ENCODE measurements at places on chromosomes 16 and 17. TPM values are rescaled to one million over a fixed set of nuclear protein-coding genes. Genes with fewer than 3 reads are reported as not detected.

GRCh38 chr16:24643489-24643888, 86.0 kb upstream of the TNRC6A start:
- DNase-seq: no peak
- no peaks in the 10 kb centered on the region for H3K36me3 ChIP-seq
- no peak overlapping the region for H3K4me3 ChIP-seq
- H3K27me3 ChIP-seq: no peaks in the 10 kb centered on the region
- no peak overlapping the region for H3K27ac ChIP-seq

DNA sequence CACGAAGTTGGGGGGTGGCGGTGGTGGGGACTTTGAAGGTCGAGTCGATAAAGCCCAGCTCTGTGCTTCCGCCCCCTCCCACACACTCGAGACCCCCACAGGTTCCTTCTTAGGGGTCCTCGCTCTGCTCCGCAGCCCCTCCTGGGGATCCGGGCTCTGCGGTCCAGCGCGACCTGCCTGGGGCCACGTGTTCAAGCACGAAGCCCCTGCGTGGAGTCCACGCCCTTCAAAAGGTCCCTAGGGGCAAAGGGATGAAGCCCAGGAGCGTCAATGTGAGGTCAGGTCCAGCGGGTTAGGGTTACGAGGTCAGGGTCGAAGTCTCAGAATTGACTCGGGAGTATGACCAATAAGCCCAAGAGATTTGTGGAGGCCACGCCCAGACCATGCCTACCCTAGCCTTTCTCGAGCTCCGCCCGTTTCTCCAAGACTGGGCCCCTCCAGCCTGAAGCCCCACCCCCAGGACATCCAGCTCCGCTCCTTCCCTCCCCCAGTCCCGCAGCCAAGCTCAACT, 786 bp upstream of the CACNA1G start:
- peak overlapping the region; percentile 60 for H3K4me3 ChIP-seq
- peaks cover 22% of the 10 kb centered on the region for H3K4me1 ChIP-seq
- peak; percentile 32 for DNase-seq
- no peaks in the 10 kb centered on the region for H3K36me3 ChIP-seq

- H3K27me3 ChIP-seq: no peaks in the 10 kb centered on the region
- no peaks in the 10 kb centered on the region for H3K36me3 ChIP-seq
- no peak overlapping the region for H3K4me3 ChIP-seq
- no peaks in the 10 kb centered on the region for H3K4me1 ChIP-seq
- H3K27ac ChIP-seq: no peak overlapping the region
Measured at GRCh38 chr17:42853968-42854790, 3.2 kb downstream of the AOC3 start.

DNA sequence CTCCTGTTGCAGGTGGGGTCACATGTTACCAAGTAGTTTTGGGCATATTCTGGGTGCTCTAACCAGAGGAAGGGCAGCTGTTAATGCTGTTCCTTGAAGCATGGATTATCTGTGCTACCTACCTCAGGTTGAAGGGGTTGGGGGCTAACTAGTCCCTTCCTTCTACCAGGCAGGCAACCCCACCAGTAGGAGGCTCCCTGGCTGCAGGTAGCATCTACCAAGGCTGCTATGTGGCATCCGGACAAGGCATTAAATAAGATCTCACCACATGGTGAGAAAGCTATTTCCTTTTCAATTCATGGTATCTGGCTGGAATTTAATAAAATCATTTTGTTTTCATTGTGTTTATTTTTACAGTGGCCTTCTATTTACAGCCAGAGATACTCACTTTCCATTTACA, 62.5 kb downstream of the CACNG3 start:
- no peak overlapping the region for H3K4me3 ChIP-seq
- H3K27me3 ChIP-seq: no peaks in the 10 kb centered on the region
- no peak for DNase-seq
- H3K27ac ChIP-seq: no peak overlapping the region

DNA sequence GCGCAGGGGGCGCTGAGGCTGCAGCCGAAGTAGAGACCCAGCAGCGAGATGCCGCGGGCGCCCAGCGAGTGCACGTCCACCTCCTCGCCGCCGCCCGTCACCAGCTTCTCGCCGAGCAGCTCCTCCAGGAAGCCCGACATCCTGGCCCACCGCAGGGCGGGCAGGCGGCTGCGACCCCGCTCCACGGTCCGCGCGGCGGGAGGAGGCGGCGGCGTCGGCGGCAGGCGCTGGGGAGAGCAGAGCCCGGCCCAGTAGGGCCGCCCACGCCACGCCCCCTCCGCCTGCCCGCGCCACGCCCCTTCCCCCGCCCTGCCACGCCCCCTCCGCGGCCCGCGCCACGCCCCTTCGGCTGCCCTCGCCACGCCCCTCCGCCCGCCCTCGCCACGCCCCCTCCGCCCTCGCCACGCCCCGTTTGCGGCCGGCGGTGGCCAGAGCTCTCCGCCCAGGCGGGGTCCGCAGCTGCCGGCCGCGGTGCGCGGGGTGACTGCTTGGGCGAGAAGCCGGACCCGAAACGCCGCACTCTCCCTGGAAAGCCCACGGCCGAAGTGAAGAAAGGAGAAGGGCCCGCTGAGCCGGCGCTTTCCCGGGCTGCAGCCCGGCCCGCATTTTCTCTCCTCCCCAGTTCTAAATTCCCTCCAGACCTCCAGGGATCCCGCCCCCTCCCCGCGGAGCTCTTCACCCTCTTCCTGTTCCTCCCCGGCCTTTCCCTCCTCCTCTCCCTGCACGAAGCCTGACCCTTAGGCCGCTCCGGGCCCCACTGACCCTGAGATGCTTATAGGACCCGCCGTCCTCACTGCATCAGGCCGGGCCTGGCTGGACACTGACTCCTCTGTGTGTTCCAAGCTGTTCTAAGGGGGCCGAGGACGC, at the start of gene NXN:
TSS of gene NXN (minus strand) at position 238 of the 867 bp plus-strand sequence.
- H3K27ac ChIP-seq: no peak within 1 kb of the TSS
- H3K27me3 ChIP-seq: peaks cover 24% of the 10 kb centered on the region
- H3K4me1 ChIP-seq: peaks cover 19% of the 10 kb centered on the region
- peak within 1 kb of the TSS; percentile 40 for H3K4me3 ChIP-seq
- H3K36me3 ChIP-seq: no peaks in the 10 kb centered on the region

DNA sequence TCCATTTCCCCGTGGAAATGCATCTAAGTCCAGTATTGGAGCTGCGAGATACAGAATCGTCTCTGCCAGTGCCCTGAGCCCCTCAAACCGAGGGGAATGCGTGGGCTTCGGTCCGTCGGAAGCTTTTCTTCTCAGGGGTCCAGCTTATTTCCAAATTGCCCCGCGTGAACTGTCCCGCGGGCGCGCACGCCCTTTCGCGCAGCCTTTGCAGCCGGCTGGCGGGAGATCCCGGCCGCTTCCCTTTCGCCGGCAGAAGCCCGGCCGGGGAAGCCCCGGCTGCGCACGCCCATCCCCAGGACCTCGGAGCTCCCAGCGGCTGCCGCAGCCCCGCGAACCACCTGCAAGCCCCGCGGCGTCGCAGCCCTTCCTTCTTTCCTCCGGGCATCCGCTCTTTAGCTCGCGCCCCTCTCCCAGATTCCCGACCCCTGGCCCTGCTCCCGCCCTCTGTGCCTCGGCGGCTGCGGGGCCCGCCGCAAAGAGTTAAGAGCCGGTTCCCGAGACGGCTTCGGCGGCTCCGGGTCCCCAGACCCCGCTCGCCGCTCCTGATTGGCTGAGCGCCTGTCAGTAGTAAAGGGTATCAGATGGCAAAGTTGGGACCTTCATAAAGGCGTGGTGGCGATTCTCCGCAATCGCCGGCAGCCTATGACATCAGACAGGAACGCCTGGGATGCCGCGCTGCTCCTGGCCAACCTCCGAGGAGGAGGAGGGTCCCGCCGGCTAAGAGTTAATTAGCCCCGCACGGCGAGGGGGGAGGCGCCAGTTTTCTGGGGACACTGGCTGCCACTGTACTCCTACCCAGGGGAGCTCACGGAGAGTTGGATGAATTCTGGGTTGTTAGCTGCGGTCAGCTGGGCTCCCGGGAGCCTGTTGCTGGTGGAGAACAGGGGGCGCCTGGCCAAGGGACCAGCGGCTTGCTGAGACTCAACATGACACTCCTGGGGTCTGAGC, at the start of gene MYOCD:
TSS of gene MYOCD (plus strand) at position 628 of the 948 bp plus-strand sequence. CDS start at position 927, 299 bp downstream.
- no peak within 1 kb of the TSS for H3K4me3 ChIP-seq
- no peaks in the 10 kb centered on the region for H3K36me3 ChIP-seq
- no peak for DNase-seq
- no peaks in the 10 kb centered on the region for H3K4me1 ChIP-seq
- no peak within 1 kb of the TSS for H3K27ac ChIP-seq

DNA sequence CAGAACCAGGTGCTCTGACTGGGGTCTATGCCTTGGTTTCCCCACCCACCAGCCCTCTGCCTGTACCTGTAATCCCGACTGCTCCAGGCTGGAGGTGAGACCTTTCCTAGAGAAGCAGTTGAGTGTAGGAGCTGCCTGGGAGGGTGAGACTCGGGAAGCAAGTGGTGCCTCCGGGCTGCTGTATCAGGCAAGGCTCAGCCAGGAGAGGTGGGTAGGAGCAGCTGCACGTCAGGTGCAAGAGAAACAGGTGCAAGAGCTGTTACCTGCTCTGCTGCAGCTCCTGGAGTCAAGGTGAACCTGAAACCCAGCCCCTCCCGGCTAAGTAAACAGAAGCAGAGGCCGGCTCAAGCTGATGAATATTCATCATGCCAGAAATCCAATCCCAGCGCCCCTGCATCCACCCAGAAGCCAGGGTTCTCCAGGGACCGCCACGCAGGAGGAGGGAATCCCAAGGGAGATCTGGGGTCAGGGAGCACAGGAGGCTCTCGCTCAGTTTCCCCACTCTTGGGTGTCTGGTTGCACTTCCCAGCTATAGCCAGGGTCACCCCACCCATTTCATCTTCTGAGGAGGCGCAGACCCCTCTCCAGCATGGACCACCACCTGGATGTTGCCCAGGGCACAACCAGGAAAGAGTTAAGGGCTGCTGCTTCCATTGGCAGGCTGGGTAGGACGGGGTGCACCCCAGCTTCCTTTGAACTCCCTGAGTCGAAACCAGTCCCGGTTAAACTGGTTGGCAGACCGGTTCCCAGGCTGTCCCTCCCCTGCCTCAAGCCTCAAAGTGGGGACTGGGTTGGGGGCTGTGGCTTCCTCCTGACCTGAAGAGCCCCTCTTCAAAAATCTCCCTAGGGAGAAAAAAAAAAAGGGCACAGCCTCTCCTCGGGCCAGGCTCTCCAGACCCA, at the start of gene PRR15L:
TSS of gene PRR15L (minus strand) at position 293 of the 900 bp plus-strand sequence. CDS start 4,649 bp downstream, outside the sequence.
- DNase-seq: no peak
- H3K4me1 ChIP-seq: no peaks in the 10 kb centered on the region
- no peaks in the 10 kb centered on the region for H3K27me3 ChIP-seq
- no peak within 1 kb of the TSS for H3K4me3 ChIP-seq

DNA sequence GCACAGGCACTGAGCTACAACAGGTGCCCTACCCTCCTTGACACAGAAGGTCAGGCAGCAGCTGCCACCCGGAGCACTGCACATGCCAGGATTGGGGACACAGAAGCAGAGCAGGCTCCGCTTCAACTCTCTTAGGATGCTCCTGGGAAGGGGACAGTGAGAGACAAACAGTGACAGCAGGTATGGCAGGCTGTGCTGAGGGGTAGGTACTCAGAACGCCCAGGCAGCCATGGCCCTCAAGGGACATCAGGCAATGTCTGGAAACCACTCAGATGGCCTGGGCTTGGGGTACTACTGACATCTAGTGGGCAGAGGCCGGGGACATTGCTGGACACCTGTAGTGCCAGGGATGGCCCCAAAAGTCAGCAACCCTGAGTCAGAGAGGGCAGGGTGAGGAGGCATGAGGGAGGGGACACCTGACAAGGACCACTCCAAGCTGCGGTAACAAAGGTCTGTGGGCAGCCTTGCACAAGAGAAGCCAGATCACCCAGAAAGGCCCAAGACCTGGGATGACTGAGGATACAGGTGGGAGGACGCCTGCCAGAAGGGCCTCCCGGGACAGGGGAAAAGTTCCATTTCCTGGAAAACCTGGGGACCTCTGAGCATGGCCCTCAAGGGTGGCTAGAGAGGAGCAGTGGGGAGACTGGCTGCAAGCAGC, 21.2 kb downstream of the PEMT start:
- no peaks in the 10 kb centered on the region for H3K36me3 ChIP-seq
- no peak overlapping the region for H3K27ac ChIP-seq
- no peak overlapping the region for H3K4me3 ChIP-seq
- DNase-seq: no peak
- H3K27me3 ChIP-seq: no peaks in the 10 kb centered on the region

- peaks cover 2% of the 10 kb centered on the region for H3K4me1 ChIP-seq
- H3K4me3 ChIP-seq: no peak overlapping the region
- no peak overlapping the region for H3K27ac ChIP-seq
- H3K36me3 ChIP-seq: no peaks in the 10 kb centered on the region
- H3K27me3 ChIP-seq: no peaks in the 10 kb centered on the region
- DNase-seq: no peak
Measured at GRCh38 chr17:77863814-77864161, 94.7 kb upstream of the TNRC6C start.

- DNase-seq: no peak
- no peaks in the 10 kb centered on the region for H3K4me1 ChIP-seq
- H3K36me3 ChIP-seq: no peaks in the 10 kb centered on the region
- H3K27me3 ChIP-seq: no peaks in the 10 kb centered on the region
- no peak overlapping the region for H3K27ac ChIP-seq
Measured at GRCh38 chr16:8355675-8356074, 234.6 kb downstream of the TMEM114 start.

DNA sequence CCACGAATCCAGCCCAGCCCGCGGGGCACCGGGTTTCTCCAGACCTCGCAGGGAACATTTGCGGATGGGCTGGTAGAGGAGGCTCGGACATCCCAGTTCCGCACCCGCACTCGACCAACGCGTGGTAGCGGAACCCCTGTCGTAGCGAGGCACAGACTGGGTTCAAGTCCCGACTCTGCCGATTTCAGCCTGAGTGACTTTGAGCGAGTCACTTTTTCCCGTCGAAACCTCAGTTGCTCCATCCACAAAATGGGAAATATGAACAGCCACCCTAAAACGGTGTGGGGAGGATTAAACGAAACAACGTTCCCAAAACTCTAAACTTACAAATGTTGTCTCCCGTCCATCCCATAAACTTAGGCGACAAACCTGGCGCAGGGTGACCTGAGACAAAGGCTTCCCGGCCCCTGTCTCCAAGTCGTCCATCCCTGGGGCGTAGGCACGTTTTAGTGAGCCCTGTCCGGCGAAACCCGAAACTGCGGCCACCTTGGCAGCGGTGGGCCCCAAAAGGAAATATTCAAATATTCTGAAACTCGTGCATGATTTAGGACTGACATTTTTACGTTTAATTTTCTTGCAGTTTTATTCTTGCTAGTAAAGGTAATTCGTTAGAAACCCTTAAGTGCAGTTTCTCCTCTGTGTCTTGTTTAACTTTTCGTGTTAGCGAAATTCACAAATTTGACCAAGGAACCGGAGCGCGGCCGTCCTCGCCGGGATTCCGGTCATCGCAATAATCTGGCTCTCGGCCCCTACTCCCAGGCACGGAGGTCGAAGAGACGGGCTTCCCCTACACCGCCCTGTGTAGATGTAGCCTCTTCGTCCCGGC, 1.9 kb upstream of the MLLT6 start:
- peaks cover 36% of the 10 kb centered on the region for H3K4me1 ChIP-seq
- H3K4me3 ChIP-seq: peak overlapping the region; percentile 93
- H3K27ac ChIP-seq: peak overlapping the region; percentile 90
- H3K36me3 ChIP-seq: peaks cover 10% of the 10 kb centered on the region
- no peak for DNase-seq
- no peaks in the 10 kb centered on the region for H3K27me3 ChIP-seq

DNA sequence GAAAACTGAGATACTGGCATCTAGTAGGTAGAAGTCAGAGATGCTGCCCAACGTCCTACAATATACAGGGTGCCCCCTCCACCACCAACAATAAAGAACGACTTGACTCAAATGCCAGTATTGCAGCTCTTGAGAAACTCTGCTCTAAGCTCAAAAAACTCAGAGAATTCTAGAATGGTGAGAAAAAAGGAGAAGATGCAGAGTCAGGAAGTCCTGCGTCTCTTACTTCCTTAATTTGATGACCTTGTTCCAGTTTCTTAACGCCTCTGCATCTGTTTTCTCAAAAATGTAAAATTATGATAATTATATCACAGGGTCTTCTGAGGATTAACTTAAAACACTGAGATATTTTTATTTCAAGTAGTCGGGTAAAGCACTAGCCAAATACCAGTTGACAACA, 1.7 kb upstream of the HSBP1 start:
- peaks cover 5% of the 10 kb centered on the region for H3K36me3 ChIP-seq
- H3K27me3 ChIP-seq: no peaks in the 10 kb centered on the region
- H3K27ac ChIP-seq: no peak overlapping the region
- DNase-seq: no peak

The OR3A2 gene
- 6.7 TPM for total RNA-seq

All from CD8-positive, alpha-beta memory T cell (primary cell).